ENCODE measurements at places on chromosomes 12 and 14.

- no peak for DNase-seq
These were observed 449.9 kb downstream of the LRIG3 start for GRCh38 chr12:58470266-58471010.

GRCh38 chr12:1809591-1810190, 10.7 kb upstream of the LRTM2 start:
- DNase-seq = peak; percentile 35

- no peak for DNase-seq
These were observed 36.3 kb upstream of the BBS10 start for GRCh38 chr12:76384560-76384959.

DNA sequence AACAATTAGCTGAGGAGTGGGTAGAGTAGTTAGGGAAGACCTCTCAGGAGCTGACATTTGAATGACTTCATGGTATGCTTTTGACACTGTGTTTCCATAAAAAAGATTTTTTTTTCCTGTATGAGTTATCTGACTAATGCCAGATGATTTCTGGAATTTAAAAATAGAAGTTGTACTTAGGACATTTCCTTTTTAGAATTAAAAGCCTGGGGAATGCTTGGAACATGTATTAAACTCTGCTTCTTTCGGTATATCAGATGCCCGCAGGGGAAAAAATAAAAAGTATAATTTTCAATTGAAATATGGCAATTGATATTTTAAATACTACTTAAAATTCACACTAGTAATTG, 41.1 kb downstream of the BRMS1L start:
- no peak for DNase-seq

DNA sequence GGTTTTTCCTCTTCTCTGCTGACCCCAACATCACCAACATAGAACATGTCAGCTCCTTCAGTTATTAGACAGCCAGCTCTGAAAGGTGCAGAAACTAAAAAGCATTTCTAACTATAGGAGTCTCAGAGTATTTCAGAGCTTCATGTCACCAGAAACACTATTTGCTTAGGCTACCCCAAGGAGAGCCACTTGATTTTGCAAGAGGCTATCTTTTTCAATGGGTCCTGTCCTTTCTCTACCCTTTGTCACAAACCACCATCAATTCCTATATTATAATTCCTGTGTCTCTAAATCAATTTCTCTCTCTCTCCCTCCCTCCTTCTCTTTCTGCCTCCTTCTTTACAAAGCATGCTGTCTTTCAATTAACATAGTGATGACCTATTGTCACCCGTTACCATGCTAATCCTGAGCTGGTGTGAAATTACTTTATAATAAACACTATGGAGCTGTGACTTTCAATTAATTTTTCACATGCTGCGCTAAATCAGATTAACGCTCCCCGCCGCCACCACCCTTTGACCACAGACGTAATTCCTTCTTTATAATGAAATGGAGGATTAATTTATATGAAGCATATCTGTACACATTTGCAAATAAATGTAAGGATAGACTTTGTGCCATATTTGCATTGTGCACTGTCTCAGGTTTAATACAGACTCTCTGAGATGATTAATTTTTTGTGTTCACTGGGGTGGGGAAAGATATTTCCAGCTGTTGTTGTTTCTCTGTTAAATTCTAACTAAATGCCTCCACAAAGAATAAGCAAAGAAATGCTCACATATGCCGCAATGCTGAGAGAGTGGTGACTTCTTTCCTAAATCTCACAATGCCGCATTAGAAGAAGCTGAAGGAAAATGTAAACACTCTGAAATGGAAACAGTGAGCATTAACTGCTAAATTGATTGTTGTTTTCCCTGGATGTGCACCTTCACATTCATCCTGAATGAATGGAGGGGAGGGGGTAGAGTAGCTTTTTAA, 418.6 kb downstream of the PDZRN4 start:
- DNase-seq = no peak

- DNase-seq = no peak
These were observed 3.8 kb downstream of the PGF start for GRCh38 chr14:74951443-74952179.

GRCh38 chr14:69331206-69331605, 66.9 kb downstream of the ERH start:
- peak; percentile 15 for DNase-seq

DNA sequence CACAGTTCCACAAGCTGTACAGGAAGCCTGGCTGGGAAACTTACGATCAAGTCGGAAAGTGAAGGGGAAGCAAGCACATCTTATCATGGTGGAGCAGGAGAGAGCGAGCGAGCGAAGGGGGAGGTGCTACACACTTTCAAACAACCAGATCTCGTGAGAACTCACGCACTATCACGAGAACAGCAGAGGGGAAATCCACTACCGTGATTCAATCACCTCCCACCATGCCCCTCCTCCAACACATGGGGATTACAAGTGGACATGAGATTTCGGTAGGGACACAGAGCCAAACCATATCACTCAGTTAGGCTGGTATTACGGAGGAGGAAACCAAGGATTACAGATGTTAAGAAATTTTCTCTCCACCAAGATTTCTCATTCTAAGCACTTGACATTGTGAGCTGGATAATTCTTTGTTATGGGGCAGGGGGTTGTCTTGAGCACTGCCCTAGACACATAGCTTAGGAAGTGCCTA, 262.0 kb upstream of the G2E3 start:
- no peak for DNase-seq

DNA sequence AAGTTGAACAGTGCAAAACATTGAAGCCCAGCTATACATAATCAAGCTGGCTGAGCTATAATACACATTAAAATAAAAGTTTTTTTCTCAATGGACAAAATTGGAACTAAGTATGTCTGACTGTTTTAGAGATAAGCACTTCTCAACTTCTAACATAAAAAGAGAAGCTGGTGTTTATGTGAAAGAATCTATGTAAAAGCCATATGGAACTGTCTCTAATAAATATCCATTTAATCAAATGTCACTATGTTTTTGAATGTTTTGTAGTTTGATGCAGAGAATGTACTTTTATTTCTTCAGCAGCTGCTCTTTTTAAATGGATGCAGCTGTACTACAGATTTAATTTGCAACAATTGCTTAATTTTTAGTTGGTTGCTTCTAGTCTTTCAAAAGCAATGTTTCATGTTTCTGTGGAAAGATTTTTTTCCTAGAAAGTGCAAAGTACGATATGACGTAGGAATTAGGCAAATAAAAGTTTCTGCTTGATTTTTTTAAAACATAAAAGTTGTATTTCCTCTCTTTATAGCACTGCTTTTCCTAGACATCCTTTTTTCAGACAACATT, 114.2 kb downstream of the PDE3A start:
- DNase-seq = no peak

DNA sequence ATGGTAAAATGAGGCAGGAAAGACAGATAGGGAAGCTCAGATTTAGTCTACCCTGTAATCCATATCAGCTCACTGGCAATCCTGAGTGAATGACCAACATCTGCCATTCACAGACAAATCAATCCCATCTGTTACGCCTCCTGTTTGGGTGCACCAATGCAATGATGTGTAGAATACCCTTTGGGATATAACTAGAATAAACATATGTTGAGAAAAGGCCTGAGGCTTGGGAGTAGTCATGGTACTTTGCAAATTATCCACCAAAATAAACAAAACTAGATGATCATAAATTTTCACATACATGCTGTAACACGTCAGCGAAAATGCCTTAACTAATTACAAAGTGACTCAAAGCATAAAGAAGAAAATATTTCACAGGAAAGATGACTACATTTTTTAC, 78.8 kb downstream of the KCNC2 start:
- DNase-seq = no peak

DNA sequence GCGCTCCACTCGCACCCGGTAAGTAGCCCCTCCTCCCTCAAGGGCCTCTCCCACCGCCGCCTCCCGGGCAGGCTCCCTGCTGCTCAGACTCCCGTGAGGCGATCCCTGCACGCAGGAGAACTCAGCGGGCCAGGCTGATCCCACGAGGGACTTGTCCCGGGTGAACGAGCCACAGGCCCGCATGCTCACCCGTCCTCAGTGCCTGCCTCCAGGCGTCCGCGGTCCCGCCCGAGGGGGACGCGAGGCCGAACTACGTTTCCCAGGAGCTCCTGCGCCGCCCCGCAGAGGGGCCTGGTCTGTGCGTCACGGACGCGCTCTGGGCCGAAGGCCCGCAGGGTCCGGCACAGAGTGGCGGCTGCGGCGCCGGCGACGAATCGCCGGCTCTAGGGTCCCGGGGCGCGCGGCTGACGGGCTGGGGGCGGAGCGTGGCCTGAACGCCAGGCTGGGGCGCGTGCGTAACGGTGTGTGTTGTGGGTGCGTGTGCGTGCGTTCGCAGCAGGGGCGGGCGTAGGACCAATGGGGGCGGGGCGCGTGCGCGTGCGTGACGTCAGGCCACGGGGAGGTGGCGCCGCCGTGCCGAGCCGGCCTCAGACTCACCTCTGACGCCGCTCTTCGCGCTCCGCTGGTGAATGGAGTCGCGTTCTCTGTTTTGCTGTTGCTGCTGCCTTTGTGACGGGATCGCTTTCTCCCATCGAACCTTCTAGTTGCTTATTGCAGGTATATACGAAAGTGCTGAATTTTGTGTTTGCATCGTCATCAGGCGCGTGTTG, at the start of the genes ZNF10 and ZNF891:
ZNF10 (plus strand) TSS at position 590 of the 770 bp plus-strand sequence. CDS start 13,866 bp downstream, outside the sequence.
ZNF891 (minus strand) TSS at position 237 of the 770 bp plus-strand sequence. CDS start 8,356 bp downstream, outside the sequence.
- DNase-seq = peak; percentile 97

GRCh38 chr12:19946550-19946949, 421.8 kb upstream of the PDE3A start:
- DNase-seq = no peak

DNA sequence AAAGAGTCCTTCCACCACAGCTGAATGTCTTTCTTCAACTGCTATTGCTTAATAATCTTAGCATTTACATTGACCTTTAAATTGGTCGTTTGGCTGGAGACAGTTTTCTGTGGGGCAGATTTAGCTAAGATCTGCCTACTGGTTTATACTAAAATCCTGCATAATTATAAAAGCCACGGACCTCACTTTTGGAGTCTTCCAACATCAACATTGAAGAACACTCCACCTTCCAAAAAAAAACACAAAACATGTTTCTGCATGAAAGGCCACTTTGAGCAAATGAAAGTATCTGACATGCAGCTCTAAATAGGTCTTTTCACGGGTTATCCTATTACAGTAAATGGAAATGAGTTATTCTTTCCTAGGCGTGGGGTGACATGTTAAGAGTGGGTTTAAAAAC, 57.0 kb upstream of the KRR1 start:
- DNase-seq = no peak

DNA sequence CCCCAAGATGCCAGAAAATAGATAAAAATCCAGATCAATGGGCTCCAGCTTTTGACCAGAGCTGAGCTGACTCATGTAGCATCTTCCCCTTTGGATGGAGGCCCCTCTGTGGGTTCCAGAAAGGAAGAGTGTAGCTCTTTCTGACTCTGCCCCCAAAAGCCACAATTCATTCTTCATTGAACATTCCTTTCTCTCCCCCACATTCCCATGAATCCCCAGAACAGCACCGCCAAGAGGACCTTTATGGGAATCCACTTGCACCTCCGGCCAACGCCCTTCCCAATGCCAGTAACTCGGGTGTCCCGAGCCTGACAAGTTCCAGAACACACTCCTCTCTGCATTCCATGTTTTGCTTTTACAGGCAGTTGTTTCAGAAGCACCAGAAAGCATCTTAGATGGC, 210.6 kb upstream of the DIO3 start:
- DNase-seq = no peak

GRCh38 chr14:90911121-90911520, 94.9 kb upstream of the TTC7B start:
- DNase-seq = no peak

DNA sequence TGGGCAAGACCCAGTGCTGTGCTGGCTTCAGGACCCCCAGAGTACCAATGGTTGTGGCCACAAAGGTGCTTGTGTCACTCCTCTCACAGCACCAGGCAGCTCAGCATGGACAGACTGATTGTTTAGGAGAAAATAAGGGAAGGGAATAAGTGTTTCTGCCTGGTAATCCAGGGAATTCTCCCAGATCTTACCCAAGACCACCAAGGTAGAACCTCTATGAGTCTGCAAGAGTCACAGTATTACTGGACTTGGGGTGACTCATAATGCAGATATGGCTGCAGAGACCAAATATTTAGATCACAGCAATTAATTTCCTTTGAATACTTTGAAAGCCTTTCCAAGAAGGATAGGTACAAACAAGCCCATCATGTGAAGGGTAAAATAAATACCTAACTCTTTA, 1178.3 kb upstream of the FLRT2 start:
- DNase-seq = no peak

DNA sequence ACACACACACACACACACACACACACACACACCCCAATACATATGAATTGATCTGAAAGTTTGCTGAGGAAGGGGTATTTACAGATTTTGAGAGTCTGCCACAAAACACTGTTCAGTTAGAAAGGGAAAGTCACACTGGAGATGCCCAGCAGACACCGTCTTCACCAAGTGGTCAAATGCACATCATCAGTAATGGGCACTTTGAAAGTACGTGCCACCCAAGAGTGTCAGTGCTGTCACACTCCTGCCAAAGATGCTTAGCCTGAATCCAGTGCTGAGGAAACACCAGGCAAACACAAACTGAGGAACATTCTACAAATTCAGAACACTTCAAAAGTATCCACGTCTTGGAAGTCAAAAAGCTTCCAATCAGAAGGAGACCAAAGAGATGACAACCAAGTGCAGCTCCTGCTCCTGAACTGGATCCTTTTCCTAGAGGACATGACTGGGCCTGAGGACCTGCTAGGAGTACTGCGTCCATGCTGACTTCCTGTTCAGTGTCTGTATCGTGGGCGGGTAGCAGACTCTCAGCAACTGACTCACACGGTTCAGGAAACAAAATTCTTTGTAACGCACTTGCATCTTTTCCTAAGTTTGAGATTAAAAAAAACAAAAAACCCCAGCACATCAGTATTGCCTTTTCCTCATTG, 18.6 kb downstream of the PSMC1 start:
- DNase-seq = no peak

GRCh38 chr12:48807981-48808380, 10.3 kb upstream of the CACNB3 start:
- no peak for DNase-seq

DNA sequence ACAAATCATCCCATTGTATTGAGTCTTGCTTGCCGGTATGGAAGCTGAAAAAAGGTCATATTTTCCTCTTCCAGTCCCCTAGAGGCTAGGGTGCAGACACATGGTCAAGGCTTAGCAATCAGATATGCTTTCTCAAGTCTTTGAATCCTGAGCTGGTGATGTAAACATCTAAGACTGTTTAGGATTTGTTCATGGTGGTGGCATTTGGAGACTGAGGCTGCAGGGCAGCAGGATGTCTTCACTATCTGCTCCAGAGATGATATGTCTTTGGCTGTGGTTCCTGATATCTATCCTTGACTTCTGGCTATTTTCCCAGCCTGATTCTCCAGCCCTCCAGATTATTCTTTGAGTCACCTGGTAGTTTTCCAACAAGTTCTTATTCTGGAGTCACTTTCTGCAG, 50.5 kb upstream of the DACT1 start:
- no peak for DNase-seq
